Lung (tissue), 17 donors: ENCODE measurements at places on chromosomes 1 and 21.

DNA sequence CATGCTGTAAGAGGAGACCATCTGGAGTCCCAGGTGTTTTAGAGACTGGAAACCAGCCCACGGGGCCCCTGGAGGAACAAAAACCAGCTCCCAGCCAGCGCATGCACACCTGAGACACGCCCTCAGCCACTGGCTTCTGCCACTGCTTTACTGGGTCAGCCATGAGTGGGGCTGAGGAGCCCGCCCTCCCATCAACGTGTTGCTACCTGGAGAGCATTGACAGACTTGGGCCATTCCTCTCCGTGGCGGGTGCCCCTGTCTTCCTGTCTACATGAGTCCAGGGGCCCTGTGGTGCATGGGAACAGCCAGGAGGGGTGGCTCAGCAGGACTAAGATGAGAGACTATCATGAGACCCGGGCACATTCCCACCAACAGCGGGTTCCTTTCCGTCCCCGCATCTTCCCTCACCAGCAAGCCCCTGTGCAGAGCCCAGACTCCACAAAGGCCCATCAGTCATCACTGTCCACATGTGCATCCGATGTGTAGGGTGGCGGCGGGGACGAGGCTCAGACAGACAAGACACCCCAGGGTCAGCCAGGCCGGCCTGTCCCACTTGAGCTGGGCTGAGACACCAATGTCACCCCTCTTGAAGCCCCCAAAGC, 45.4 kb upstream of the POFUT2 start:
- DNase-seq, result peak; percentile 16

DNA sequence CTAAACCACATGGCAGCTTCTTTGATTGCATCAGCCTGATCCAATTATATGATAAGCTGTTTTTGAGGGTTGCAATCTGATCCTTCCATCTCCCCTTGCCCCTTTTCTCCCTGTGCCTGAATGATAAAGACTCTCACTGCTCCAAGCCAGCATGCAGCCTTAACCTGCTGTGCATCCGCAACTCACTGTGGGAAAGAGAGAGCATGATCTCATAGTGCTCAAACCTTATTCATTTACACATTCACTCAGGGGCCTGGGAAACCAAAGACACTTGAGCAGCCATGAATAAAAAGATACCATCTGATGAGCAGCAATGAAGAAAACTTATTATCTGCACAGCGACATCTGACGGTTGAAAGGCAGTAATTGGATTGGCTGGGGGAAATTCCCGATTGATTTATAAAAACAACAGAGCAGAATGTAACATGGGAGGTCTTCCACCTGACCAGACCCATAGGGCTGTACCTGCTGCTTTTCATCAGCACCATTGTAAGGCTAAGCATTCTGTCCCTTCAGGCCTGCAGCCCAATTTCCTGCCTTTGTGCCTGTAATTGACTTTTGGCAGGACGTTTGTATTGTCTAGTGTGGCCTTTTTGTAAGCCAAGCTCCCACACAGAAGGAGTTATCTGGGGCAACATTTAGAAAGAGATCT, 62.5 kb downstream of the KIAA0040 start:
- DNase-seq, result peak; percentile 49

- DNase-seq, result no peak
Observed at GRCh38 chr1:19348441-19349198, 36.5 kb downstream of the SLC66A1 start.

GRCh38 chr1:93620172-93620840, 61.3 kb downstream of the BCAR3 start:
- no peak for DNase-seq

DNA sequence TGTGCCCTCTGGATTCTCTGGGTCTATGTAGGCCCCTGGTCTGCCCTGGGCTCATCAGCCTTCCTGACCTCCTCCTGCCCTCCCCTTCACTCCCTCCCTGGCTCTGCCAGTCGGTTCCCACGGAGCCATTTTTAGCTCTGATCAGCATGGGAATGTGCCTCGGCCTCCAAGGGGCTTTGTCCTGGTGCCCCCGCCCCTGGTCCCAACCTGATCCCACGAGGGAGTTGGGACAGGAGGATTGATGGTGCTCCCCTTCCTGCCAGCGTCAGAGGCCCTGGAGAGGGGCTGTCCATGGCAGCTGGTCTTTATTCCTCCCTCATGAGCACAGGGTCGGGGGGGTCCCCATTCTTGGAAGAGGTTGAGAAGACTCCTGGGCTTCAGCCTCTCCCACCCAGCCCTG, 24.9 kb downstream of the ETNK2 start:
- no peak for DNase-seq

- peak; percentile 81 for DNase-seq
Observed at GRCh38 chr1:155977690-155978324, 540 bp downstream of the ARHGEF2 start.
